ENCODE measurements at places on chromosomes 1 and 21.

GRCh38 chr1:59526240-59526639, 229.3 kb downstream of the FGGY start:
- no peaks in the 10 kb centered on the region for H3K36me3 ChIP-seq
- no peaks in the 10 kb centered on the region for H3K27me3 ChIP-seq
- no peak for DNase-seq
- H3K27ac ChIP-seq = no peak overlapping the region
- H3K4me3 ChIP-seq = no peak overlapping the region

- H3K27me3 ChIP-seq = no peaks in the 10 kb centered on the region
- H3K36me3 ChIP-seq = peaks cover 3% of the 10 kb centered on the region
- no peak overlapping the region for H3K27ac ChIP-seq
- DNase-seq = no peak
- H3K4me3 ChIP-seq = no peak overlapping the region
These were observed 16.9 kb downstream of the CCDC24 start for GRCh38 chr1:44008259-44008658.

- no peaks in the 10 kb centered on the region for H3K36me3 ChIP-seq
- H3K4me1 ChIP-seq = no peaks in the 10 kb centered on the region
- no peak for DNase-seq
- H3K27ac ChIP-seq = no peak overlapping the region
These were observed 368.3 kb upstream of the ESRRG start for GRCh38 chr1:217091561-217091960.

- H3K4me1 ChIP-seq = peaks cover 12% of the 10 kb centered on the region
- peaks cover 62% of the 10 kb centered on the region for H3K27me3 ChIP-seq
- H3K36me3 ChIP-seq = no peaks in the 10 kb centered on the region
- no peak for DNase-seq
- H3K4me3 ChIP-seq = no peak overlapping the region
- H3K27ac ChIP-seq = no peak overlapping the region
These were observed 30.1 kb downstream of the KCNA10 start for GRCh38 chr1:110488867-110489266.

Measured in K562 (cell line).